NCI-H1694 treated with DMSO at 0.1 percent for 48 hours (cell line): ENCODE measurements at places on chromosomes 1 and 21.

DNA sequence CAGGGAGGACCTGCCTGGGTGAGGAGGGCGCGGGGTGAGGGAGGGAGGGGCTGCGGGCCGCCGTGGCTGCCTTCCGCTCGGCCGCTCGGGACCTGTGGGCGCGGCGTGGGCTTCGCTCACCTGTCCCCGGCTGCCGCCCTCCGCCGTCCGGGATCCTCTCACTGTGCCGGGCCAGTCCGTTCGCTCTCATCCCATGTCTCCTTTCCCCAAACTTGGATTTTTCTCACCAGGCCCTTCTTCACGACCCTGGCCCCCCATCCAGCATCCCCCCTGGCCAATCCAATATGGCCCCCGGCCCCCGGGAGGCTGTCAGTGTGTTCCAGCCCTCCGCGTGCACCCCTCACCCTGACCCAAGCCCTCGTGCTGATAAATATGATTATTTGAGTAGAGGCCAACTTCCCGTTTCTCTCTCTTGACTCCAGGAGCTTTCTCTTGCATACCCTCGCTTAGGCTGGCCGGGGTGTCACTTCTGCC, 362 bp downstream of the ZBTB48 start:
- no peak for DNase-seq

GRCh38 chr21:25997788-25998611, 172.6 kb downstream of the APP start:
- no peak for DNase-seq

- no peak for DNase-seq
Observed at GRCh38 chr1:106465666-106466065, 590.8 kb upstream of the PRMT6 start.

DNA sequence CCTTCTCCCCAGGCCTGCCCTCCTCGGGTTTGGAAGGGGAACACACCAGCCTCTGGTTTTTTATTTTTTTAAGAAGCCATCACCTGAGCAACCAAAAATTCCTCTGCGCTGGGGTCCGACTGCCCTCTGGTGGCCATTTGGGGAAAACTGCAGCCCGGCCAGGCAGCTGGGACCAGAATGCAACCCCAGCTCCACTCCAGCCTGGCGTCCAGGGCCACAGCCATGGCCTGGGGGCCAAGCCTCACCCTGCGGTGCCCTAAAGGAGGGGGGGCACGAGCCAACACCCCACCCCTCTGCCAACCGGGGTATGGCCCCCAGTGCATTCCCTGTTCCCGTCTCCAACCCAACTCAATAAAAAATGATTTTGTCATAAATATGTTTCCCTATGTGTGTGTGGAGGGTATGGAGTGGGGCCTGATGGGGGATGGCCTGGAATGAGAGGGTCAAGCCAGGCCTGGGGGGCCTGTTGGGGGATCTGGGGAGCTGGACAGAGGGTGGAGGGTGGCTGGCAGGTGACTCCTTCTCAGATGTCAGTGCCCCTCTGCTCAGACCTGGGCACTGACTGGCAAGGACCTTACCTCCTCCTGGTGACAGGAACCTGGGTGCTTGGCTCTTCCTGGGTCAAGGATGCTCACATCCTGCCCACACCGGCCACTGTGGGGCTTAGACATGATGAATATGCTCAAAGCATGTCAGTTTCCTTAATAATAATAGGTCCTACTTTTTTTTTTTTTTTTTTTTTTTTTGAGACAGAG, 3.2 kb downstream of the GPR3 start:
- DNase-seq = peak; percentile 58

DNA sequence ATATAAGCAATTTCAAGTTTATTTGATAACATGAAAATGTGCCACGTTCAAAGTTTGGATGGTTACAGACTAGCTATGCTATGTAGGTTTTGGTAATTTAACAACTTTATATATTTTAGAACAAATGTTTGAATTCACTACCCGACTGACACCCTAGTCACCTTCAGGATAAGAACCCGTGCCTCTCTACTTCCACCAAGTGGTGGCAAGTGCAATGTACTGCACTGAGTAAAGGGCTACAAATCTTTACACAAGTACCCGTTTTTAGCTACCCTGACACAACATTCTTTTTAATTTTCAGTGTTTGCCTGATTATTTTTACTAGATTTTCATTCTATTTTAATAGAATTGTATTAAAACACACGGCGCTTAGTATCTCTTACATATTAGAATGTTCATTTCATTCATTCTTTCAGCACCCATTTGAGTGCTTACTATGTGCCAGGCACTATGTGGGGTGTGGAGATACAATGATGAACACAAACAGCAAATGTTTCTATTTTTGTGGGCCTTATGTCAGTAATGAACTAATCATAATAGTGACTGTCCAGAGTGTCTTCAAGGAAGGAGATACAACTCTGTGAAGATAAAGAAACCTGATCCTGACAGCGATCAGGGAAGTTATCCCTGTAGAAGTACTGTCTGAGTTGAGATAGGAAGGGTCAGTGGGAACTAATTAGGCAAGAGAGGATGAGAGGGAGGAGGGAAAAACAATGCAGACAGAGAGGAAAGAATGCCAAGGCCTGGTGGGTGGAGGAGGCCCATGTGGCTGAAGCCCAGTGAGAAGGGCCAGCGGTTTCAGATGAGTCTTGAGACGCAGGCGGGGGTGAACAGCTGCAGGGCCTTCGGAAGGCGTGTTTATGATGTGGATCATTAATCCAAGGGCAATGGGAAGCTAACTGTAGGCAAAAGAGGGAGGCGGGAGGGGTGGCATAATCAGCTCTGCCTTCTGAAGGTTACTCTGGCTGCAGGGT, 3.8 kb downstream of the LCA5L start:
- peak; percentile 62 for DNase-seq

DNA sequence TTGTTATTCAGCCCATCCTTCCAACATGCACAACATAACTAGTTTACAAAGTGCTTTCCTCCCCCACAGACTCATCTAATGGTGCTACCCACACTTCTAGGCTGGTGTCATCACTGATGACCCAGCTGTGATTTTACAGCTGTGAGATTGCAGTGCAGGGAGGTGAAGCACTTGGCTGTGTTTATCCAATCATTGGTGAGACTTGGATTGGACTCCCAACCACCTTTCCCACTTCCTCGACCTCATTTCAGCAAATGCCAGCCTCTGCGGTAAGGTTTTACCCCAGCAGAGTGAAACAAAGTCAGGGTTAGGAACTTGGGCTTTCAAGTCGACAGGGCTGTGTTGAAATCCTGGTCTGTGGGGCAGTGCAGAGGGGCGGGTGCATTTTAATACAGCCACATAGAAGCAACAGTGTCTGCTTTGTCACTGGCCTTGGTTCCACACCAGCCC, 22.1 kb downstream of the ECHDC2 start:
- no peak for DNase-seq

DNA sequence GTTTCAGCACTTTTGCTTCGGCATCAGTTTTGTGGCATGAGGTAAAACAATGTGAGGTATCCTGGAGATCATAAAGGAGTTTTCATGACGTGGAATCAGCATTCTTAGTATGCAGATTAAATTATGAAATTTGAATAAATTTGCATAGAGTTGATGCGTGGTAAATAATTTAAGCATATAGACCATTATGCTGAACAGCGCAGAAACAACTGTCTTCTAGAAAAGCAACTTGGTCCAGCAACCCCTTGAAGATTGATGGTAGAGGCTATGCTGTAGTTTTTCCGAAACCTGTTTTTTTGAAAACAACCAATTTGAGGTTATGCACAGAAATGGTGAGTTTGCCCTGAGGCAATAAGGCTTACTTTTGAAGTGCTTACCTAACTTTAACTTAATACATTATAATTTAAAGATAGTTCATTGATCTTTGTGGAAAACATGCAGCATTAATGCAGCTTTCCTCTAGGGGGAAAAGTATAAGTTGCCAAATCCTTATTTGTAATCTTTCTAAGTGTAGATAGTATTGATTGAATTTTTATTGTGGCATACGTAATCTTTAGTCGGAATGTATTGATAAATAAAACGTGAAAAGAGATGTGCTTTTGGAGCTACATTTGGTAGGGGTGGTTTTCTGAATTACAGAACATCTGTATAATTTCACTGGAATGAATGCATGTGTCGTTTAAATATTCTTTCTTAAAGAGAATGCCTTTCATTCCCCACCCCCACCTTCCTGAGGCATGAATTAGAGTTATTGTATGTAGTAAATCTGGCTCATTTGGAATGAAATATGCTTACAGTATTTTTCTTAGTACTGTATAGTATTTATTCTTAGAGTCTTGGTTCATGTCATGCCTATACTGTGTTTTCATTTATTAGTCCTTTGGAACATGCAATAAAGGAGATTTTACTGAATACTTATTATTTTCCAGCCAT, 3.8 kb downstream of the PRDM2 start:
- DNase-seq = no peak

DNA sequence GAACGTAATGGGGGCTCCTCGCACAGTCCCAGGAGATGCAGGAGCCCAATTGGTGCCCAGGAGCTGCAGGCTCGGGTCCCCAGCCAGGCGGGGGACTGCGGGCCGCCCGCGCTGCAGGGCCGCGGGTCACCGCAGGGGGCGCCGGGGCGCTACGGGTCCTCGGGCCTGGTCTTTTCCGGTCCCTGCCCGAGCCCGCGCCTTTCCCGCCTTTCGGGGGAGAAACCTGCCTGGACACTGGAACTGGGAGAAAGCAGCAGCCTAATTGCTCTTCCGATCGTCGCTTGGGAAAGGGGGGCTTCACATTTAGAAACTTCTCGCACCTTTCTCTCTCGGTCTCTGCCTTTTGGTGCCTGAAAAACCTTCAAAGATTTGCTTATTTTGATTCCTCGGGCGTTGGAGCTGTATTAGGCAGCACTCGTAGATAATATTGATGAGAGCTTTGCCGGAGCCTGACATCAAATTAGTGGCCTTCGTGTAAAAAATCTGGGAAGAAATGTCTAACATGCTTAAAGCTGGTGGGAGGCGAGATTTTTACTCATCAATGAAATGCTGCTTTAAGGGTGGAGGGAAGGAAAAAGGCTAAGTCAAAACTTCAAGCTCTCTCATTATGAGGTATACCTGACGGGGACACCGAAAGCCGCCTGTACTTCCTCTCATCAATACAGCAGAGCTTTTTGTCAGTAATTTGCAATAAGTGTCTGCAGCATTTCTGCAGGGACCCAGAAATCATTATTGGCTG, 12.6 kb upstream of the BARHL2 start:
- DNase-seq = no peak

- DNase-seq = no peak
Observed at GRCh38 chr21:29304597-29304996, 5.9 kb downstream of the BACH1 start.

DNA sequence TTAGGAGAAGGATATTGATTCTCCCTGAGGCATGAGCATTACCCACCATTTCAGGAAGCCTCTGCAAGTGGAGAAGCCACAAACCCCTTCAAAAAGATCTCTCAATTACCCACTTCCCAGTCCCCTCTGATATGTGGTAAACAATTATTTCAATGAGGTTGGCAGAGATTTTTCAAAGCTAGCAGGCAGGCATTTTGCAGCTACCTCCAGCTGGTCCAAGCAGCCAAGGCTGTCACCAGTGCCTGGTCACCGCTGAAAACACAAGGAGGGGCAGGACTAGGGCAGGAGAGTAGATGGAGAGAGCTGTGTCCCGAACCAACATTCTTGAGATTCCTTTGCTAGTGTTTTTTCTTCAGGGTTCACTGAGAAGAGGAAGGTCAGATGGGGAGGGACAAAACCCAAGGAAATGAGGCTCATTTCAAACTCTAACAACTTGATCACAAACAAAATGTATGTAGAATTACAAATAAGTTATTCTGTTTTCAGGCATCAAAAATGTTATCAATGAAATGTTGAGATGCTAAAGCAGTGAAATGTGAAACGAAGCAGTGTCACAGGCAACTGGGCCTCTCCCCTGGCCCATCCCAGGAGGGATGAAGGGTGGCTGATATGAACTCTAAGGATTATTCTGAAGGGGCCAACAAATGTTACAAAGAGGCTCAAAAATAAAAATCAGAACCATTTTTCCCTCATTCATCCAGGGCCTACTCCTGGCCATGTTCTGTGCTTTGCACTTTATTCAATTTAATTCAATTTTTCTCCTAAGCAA, 22.3 kb downstream of the APP start:
- DNase-seq = no peak

GRCh38 chr1:240790856-240791255, 178.9 kb upstream of the GREM2 start:
- DNase-seq = no peak

DNA sequence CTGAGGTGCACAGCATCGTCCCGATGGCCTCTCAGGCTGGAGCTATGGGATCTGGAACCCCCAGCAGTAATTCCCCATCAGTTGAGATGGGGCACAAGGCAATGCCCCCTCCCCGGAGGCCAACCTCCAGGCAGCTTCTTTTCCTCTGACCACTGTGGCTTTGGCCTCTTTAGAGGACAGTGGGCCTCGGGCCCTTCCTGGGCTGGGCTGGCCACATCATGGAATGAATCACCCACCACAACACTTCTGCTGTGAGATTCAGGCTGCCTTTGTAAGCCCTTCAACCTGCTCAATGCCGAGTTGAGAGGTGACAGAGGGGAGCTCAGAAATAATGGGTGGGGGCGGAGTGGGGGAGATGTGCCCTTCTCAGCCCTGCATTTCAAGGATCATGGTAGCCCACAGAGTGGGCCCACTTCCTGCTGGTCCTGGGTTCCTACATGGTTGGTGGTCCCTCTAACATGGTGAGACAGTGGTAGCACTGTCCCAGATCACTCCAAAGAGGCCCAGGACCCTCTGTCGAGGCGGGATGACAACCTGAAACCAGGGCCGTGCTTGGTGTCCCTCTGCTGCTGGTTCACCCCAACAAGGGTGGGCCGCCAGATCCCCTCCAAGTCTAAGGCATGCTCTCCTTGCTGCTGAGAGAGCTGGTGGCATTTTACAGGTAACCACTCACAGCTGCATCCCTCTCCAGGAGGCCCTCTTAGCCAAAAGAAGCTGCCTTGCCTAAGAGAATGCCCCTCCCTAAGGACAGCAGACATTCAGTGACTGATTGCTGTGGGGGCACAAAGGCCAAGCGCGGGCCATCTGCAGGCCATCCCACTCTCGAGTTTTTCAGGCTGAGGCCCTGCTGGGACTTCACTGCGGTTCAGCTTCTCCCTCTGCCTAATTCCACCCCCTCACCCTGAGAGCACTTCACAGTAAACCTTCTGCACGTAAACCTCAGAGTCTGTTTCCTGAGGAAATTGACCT, 29.7 kb upstream of the EVA1B start:
- DNase-seq = no peak

- DNase-seq = peak; percentile 48
Observed at GRCh38 chr1:165900576-165901380, 73.4 kb downstream of the UCK2 start.

DNA sequence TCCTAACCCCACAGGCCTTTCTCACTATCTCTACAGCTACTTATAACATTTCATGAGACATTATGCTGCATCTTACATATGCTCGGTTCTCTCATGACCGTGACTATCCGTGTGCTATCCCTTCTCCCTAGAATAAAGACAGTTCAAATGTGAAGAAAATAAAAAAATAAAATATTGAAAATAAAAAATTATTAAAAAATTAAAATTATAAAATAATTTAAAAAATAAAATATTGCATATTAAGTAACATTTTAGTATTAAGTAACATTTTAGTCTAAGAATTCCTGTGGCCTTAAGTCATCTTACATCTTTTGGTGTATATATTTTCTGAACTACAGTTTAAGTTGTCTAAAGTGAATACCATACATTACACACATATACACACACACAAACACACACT, 415.5 kb downstream of the DPYD start:
- DNase-seq = no peak

GRCh38 chr21:25572861-25573310, 34.4 kb downstream of the MRPL39 start:
- DNase-seq = no peak

GRCh38 chr1:46619656-46620258, 3.1 kb upstream of the MOB3C start:
- no peak for DNase-seq

GRCh38 chr1:26900815-26901511, 696 bp upstream of the GPATCH3 start:
- no peak for DNase-seq
